ENCODE measurements at places on chromosomes 11 and 22.

DNA sequence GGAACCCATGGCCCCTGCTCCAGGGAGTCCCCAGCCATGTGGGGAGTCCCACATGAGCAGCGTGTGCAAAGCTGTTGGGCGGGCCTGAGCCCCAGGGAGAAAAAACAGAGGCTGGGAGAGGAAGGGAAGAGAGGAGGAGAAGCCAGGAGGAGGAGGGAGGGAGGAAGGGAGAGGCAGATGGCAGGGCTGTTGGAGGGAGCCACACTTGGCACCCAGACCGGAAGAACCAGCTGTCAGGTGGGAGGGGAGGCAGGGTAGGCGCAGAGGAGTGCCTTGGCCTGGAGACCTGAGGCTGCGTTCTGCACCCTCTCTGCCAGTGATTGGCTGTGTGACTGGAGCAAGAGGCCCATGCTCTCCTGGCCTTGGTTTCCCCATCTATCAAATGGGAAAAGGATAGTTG lies 6.7 kb downstream of the SYNGR1 start:
- DNase-seq = no peak

DNA sequence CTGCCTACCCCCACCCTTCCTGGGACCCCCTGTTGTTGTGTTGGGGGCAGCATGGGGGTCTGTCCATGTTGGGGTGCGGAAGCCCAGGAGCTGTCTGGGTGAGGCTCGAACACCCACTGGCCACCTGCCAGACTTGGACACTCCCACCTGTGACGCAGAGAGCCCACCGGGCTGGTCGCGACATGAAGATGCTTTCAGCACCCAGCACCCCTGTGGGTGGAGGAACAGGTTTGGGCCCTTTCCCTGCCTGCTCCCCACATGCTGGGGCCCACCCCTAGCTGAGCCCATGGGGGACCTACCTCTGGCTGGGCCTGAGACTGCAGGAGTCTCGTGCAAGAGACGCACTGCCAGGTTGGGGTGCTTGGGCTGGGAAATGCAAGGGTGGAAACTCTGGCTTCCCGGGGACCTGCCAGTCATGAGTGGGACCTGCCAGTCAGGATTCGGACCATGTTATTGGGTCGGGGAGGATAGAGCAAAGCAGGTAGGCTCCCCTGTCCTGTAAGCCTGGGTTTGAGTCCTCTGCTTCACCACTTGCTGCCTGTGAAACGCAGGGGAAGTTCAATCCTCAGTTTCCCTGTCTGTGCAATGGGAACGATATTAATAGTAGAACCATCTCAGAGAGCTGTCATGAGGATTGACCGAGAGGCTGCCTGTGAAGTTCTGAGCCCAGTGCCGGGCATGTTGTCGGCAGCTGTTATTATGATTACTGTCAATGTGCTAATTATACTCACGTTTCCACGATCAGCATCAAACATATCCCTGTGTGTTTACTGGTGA lies 24.1 kb downstream of the KIAA1671 start:
- no peak for DNase-seq

GRCh38 chr11:4026389-4026788 lies 68.2 kb upstream of the RRM1 start:
- no peak for DNase-seq

- DNase-seq = no peak
These were observed 278.1 kb upstream of the FAT3 start for GRCh38 chr11:91946397-91946951.

GRCh38 chr11:110526323-110526722 lies 96.6 kb downstream of the FDX1 start:
- DNase-seq = no peak

- no peak for DNase-seq
These were observed 83.9 kb downstream of the GALNT18 start for GRCh38 chr11:11537871-11538270.

- DNase-seq = peak; percentile 96
These were observed at the start of gene MALAT1 for GRCh38 chr11:65498977-65499712. Gene MALAT1, plus strand, starts transcription at chr11:65499045.

GRCh38 chr11:10728789-10729472 lies 22.1 kb upstream of the CTR9 start:
- DNase-seq = no peak

GRCh38 chr11:62546929-62547625 lies 471 bp upstream of the AHNAK start:
- no peak for DNase-seq

- DNase-seq = no peak
These were observed 978 bp downstream of the C11orf87 start for GRCh38 chr11:109422870-109423465.

DNA sequence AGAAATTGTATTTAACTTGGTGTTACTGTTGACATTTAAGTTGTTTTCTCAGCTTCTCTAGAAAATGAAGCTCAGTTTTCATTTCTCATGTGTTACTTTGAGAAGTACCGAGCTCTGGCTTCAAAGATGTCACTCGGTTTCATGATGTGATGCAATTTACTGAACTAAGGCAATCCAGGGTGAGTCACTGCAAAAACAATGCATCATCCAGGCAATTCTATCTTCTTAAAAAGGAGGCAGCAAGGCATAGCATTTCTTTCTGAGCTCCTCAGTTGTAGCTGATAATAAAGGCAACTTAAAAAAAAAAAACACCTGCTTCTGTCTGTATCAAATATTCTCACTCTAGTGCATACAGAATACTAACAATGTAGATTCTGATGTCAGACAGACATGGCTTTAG lies 91.1 kb upstream of the KCNA4 start:
- DNase-seq = no peak

DNA sequence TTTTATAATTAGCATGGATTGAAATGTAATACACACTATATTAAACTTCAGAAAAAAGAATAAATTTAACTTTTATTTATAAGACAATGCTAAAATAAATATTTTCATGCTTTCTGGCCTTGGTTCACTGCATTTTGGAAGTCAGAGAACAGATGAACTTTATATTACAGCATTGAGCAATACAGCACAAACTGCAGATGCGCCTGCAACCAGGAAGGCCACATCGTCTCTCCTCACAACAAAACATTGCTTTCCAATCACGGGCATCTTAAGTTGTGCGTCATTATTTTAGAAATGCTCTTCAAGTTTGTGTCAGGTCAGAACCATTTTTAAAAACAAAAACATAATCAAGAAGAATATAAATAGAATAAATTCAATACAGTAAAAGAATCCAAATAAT lies 89.3 kb upstream of the CEP126 start:
- DNase-seq = no peak

Measured in activated CD4-positive, alpha-beta T cell treated with anti-CD3 and anti-CD28 coated beads for 4 hours (primary cell).